Peyer's patch (tissue), 4 donors: ENCODE measurements at places on chromosomes 3 and 15. TPM values are rescaled to one million over a fixed set of nuclear protein-coding genes. Genes with fewer than 3 reads are reported as not detected.
A peak's percentile ranks its signal among the peaks of the same experiment; 100 is the strongest.

Gene SLC2A2
- total RNA-seq: 78.0 TPM

Gene FRMD5
- not detected for total RNA-seq

Gene CYFIP1
- 139 TPM for total RNA-seq

Gene CCDC51
- total RNA-seq: 7.4 TPM

Gene SLC25A20
- total RNA-seq: 29.7 TPM

Gene P2RY14
- total RNA-seq: 1.2 TPM

Gene CCPG1
- total RNA-seq: 29.2 TPM

Gene TGM5
- not detected for total RNA-seq

Gene IL17RB
- 37.5 TPM for total RNA-seq

Gene OXNAD1
- 44.5 TPM for total RNA-seq

Gene THAP10
- total RNA-seq: 2.5 TPM

Gene KIF15
- total RNA-seq: 32.2 TPM

Gene RTP3
- not detected for total RNA-seq

Gene NTRK3
- 4.1 TPM for total RNA-seq

GRCh38 chr3:85370341-85370740 lies 411.6 kb downstream of the CADM2 start:
- no peak for DNase-seq

DNA sequence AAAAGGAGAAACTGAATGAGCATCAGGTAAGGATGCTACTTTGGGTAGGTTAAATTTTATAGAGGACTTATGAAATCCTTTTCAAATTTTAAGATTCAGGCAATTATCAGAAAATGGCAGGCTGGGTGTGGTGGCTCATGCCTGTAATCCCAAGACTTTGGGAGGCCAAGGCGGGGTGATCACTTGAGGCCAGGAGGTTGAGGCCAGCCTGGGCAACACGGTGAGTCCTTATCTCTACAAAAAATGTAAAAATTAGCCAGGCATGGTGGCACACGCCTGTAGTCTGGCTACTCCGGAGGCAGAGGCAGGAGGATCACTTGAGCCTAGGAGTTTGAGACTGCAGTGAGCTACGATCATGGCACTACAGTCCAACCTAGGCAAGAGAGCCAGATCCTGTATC lies 23.1 kb downstream of the DCUN1D1 start:
- no peak for DNase-seq

DNA sequence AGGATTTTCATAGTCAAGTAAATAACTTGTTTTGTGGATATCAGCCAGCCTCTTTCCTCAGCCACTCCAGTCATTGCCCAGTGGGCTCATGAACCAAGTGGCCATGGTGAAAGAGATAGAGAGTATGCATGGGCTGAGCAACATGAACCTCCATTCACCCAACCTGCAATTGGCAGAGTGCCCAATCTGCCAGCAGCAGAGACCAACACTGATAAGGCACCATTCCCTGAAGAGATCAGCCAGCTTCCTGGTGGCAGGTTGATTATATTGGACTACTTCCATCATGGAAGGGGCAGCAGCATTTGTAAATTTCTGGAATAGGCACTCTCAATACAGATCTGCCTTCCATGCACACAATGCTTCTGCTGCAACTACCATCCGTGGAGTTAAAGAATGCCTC lies 10.3 kb upstream of the MCF2L2 start:
- peak; percentile 51 for DNase-seq

DNA sequence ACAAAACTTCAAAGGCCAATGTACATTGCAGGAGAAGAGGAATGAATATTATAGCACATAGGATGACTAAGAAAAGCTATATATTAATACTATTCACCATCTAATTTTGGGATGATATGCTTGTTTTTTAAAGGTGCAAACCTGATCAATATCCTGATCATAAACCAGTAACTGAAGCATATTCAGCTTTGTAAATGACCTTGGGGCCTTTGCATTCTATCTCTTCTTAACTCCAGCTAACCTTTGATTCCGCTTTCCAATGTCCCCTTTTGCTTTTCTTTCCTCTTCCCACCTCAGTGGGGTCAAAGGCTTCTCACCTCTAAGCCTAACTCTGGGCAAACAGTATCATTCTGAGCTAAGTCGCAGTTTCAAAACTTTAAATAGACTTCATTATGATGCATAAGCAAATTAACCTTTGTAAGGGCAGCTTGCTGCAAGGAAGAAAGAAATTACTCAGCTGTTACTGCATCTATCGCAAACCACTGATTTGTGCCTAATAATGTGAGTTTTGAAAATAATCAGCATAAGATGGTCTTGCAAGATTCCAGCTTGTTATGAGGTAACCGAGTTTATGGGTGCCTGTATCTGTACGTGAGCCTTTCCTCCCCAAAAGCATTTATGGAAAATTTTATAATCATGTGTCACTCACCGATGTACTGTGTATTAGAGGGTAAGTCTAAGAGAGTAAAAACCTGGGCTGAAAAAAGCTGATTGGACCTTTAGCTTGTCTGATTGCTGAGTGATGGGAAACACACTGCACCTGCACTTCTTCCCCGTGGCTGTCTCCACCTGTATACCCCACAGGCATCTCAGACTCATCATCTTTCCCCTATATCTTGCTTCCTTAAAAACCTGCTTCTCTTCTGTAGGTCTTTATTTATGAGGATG lies 116.8 kb downstream of the TPRG1 start:
- no peak for DNase-seq

DNA sequence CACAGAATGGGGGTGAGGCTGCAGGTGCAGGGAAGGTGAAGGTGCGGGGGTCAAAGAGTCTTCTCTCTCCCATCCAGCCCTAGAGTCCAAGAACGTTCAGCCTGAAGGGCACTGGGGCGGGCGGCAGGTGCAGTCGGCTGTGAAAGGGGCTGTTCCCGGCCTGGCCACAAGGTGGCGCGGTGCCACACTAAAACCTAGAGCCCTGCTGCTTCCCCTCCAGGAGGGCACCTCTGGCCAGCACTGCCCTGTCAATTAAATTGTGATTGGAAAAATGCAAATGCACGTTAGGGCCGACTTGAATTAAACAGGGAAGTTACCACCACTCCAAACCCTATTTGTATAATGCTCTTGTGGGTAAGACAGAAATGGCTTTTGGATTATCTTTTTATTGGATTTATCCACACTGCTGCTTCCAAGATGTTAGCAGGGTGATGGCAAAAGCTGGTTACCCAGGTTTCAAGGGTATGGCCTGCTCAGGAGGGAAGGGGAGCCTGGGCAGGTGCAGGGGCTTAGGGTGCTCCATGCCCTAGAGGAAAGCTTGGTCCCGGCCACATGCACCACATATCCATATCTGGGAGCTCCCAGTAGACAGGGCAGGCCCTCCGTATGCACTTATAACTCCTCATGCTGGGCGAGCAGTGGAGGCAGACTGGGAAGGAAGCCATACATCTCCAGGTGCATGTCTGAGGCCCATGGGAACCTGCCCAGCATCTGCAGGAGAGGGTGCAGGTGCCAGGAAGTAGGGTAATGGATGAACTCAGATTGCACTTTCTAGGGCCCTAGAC lies 119.8 kb downstream of the ADCY5 start:
- peak; percentile 87 for DNase-seq

- DNase-seq: no peak
These were observed 60.5 kb downstream of the RAB7A start for GRCh38 chr3:128786434-128787020.

GRCh38 chr3:117281371-117281770 lies 571.8 kb downstream of the TUSC7 start:
- DNase-seq: no peak

GRCh38 chr3:150408221-150409124 lies at the start of gene TSC22D2:
TSS of gene TSC22D2 (plus strand) at chr3:150408298. CDS start at chr3:150409351, 1,053 bp downstream.
- peak; percentile 98 for DNase-seq

DNA sequence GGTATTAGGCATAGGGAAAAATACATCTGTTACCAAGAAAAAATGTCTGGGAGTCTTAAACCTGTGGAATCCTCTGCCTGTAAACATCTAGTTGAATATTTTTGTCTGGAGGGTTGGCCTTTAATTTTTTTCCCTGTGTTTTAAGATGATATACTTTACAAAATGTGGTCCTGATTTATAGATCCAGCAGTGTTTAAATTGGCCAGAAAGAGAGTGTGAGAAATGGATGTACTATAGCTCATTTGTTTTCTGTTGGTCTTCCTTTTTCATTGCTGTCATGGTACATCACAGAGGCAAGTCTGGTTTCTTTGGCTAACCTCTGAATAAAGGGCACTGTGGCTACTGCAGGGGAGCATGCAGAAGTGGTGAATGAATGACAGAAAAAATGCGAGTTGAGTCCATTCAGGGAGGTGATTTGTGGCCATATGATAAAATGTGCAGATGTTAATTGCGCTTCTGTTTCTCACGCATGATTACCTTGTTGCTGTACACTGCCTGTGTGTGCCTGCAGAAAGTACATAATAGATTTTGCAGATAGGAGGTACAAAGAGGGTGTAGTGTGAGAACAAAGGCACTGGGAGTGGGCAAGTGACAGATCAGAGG lies 150.0 kb downstream of the NFKBIZ start:
- no peak for DNase-seq

GRCh38 chr3:109922856-109923255 lies 585.5 kb upstream of the DPPA4 start:
- DNase-seq: no peak

DNA sequence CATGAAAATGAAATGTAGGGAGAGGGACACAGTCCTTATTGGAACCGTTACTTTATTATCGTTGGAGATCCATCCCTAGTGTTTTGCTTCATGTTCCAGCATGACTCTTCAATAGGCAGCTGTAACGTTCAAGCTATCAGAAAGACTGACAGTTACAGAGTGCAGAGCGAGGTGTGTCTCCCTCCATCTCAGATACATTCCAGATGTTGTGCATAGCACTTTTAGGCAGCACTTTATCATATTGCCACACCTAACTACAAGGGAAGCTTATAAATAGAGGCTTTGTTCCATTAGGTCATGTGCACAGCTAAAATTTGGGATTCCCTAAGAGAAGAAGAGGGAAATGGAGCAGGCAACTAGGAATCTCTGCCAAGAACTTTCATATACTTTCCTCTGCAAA lies 1009.6 kb downstream of the ROBO2 start:
- DNase-seq: no peak

GRCh38 chr15:77406846-77407245 lies 13.1 kb downstream of the PEAK1 start:
- DNase-seq: no peak

- DNase-seq: no peak
These were observed 88.9 kb downstream of the PTPRG start for GRCh38 chr3:61650276-61650675.

- no peak for DNase-seq
These were observed 18.2 kb downstream of the MINDY4B start for GRCh38 chr3:150887031-150887430.

GRCh38 chr3:121980450-121980796 lies 41.6 kb downstream of the ILDR1 start:
- no peak for DNase-seq

- DNase-seq: no peak
These were observed 190.4 kb downstream of the MBNL1 start for GRCh38 chr3:152459118-152459515.

- no peak for DNase-seq
These were observed 59.0 kb downstream of the MAGI1 start for GRCh38 chr3:65979731-65980130.
